GM04503 (cell line): ENCODE measurements at places on chromosomes 4 and X.
A peak's percentile ranks its signal among the peaks of the same experiment; 100 is the strongest.

DNA sequence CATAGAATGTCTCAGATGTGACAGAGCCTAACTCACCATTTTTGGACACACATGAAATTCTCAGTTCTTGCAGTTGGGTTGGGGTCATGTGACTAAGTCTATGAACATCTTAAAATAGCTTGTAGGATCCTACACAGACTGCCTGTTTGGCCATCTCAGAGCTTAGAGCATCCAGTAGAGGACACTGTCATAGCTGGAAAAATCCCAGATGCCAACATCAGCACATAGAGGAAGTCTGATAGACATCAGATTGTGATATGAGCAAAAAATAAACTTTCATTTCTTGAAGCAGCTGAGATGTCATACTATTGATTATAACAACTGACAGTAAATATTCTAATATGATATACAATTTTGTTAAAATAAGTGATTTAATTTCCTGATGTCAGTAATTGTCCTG is 207.1 kb downstream of the TRAM1L1 start:
- DNase-seq, result no peak

DNA sequence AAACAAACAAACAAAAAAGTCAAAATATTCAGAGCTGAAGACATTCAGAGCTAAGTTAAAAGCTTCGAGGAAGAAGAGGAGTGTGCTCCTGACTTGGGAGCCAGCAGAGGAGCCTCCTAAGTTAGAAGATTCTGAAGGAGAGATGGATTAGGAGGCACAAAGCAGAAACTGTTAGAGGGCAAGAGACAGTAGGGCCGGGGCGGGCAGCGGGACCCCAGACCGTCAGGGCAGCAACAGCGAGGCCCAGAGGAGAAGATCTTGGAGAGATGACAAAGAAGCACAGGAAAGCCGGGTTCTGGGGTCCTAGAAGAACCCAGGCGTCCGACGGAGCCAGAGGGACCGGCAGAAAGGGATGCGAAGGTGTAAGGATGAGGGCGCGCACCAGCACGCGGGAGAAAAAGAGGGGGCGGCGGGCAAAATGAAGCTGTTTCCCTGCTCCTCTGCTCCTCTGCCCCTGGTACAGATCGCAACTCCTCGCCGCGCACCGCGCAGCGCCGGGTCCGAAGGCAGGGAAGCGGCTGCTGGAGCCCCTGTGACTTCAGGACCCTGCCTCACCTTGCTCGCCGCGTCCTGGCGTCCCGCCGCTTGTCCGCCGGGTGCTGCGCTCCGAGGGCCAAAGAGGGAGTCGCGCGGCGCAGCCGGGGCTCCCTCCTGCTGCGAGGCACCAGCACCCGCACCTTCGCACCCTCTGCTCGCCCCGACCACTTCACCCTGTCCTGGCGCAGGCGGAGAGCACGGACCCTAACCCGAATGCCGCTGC is 477 bp downstream of the KLHL13 start:
- no peak for DNase-seq

DNA sequence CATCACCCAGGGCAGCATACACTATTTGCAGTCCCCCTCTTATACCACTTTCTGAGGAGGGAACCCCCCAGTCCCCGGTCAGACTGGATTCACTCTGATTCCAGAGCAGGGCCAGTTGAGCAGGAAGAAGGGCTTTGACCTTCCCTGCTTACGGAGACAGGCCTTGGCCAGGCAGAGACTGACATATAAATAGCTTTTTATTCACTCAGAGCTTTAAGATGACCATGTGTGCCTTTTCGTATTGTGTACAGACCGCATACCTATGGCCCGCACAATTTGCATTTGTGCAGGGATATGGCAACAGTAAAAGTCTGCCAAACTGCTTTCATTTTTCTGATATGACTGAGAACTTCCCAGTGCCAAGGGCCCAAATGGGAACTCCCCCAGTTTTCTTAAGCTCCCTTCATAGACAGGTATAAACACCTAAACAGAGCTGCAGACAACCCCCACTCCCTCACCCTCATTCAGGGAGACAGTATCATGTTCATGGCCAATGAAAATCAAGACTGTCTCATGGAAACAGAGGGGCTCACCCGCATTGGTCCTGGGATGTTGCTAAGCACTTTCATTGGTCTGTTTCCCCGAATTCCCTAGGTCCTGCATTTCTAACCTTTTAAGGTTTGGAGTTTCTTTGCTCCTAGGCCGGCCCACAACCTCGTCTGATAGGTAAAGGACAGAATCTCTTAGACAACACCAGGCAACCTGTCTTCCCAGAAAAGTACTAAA is 86.0 kb downstream of the RTL5 start:
- DNase-seq, result no peak

- DNase-seq, result no peak
Measured at GRCh38 chrX:153560000-153560399, 38.9 kb downstream of the CCNQ start.

GRCh38 chr4:39480251-39480650 is 21.4 kb downstream of the LIAS start:
- no peak for DNase-seq

DNA sequence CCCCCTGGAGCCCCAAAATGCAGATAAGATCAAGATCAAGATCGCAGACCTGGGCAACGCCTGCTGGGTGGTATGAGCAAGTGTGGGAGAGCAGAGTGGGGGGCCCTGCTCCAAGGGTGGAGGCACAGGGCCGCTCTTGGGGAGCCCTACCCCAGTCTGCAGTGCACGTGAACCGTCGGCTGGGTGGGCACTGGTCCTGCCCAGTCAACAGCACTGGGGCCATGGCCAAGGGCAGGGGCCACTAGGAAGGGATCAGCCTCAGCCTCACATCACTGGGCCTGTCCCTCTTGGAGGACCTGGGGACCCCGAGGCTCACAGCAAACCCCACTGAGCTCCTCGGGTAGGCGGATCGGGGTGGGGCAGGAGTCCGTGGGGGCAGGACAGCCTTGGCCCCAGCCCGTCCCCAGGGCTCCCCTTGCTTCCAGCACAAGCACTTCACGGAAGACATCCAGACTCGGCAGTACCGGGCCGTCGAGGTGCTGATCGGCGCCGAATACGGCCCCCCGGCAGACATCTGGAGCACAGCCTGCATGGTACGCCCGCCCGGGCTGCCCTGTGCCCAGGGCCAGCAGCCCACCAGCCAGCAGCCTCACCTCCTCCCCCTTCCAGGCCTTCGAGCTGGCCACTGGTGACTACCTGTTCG is 3.6 kb downstream of the SRPK3 start:
- DNase-seq, result no peak

DNA sequence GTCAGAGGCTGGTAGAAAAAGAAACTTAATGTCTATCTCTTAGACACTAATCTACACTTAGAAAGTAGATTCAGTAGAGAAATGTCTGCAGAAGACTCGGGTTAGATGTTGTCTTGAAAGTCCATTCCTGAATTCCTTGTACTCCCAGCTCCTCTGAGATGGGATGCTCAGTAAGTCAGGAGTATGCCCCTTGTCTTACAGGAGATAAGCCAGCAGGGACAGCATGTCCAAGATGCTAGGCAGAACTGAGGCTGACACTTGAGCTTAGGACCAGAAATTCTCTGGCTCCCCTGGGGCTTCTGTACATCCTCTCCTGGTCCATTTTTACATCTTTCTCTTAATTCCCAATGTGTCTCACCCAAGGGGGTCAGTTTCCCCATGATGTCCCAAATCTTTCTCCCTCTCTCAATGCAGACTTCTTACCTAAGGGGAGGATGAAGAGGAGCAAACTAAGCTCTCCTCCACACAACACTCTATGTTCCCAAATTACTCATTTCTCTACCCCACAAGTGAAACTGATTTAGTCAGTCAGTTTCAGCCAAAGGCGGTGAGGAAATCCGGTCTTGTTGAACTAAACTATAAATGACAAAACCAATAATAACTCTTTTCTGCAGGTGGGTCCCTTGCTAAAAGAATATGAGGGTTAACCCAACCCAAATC is 558.2 kb upstream of the DIPK2B start:
- no peak for DNase-seq

GRCh38 chr4:181566490-181566889 is 676.7 kb upstream of the TENM3 start:
- DNase-seq, result no peak

DNA sequence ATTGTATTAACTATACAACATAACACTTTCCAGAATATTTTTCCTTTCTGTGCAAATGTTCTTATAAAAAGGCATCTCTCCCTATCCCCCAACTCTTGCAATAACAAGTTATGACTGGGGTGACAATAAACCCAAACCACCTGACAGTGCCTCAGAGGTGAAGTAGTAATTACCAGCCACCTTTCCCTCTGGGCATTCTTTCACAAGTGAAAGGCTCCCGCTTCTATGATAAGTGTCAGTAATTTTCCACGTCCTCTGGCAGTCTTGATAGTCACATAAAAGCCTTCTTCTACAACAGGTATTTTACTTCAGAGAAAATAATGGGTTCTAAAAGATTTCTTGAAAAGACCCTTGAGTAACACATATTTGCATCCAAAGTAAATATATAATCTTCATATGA is 82.7 kb downstream of the MANBA start:
- no peak for DNase-seq

DNA sequence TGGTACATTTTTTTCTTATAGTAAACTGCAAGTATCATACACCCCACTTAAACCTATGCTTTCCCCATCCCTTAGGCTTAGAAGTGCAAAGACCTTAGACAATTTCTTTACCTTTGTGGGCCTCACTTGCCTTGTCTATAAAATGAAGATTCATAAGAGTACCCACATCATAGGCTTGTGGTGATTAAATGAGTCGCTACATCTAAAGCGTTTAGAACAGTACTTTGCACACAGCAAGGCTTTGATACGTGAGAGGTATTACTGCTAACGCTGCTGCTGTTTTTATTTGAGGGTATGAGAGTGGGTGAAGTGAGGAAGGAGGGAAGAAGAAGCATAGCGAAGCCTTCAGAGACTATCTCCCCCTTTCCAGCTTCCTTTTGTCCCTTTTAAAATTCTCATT is 87.8 kb upstream of the RPS6KA3 start:
- DNase-seq, result no peak

DNA sequence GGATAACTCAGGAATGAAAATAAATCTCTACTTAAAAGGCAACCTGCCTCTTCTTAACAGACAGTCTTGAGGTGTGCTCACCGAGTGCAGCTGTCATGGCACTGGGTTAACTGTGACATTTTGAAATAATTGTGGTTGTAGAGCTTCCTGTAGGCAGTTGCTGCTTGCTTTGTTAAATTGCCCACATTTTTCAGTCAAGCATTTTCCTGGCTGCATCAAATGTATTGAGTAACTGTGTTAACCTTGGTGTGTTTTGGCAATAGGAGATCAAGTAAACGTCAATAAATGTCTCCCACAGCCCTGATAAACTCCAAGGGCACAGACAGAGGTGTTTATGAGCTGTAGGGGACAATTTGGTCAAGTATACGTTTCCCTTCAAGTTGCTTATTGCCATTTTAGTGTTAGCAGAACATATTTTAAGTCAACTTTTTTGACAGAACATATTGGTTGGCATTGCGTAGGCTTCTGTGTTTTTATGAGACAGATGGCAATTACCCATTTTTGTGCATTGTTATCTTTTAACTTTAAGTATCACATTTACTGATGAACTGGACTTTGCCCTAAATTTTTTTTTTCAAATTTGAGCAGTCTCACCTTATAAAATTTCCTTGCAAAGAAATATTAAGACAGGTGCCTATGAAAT is 527.4 kb downstream of the C4orf33 start:
- DNase-seq, result no peak

- DNase-seq, result no peak
Measured at GRCh38 chr4:130183096-130183495, 1087.1 kb downstream of the C4orf33 start.

- no peak for DNase-seq
Measured at GRCh38 chr4:7059662-7060061, 8.2 kb downstream of the GRPEL1 start.

GRCh38 chrX:43627669-43628068 is 28.4 kb upstream of the MAOA start:
- DNase-seq, result no peak

DNA sequence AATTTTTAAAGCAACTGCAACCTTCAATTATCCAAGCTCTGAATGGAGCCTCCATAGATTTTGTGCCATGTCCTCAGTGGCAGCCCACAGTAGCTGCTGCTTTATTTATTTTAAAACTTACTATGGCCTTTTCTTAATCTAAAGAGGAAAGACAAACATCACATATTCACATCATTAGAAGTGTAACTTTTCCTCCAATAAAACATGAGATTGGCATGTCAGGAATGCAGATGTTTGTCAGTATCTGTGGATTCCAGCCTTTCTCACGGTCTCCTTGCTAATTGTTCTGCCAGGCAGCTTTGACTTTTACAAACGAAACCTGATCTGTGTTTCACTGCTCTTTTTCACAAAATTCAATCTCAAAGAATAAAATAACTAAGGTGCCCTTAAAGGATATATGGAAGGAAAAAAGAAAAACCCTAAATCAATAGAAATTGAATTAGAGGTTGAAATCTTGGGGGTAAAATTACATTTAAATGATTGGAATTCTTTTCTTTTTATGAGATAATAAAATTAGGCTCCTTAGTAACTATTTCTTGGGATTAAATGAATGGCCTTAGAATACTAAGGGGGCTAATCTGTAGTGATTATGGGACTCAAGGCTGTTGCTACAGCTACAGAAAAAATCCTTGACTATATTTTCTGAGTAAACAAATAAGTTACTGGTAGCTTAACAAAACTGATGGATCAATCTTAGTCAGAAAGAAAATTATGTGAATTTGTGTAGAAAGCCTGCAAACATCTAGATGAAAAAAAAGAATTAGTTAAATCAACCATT is 151.3 kb downstream of the RTL9 start:
- peak; percentile 16 for DNase-seq

- DNase-seq, result no peak
Measured at GRCh38 chrX:18672008-18672407, at the start of gene RS1. TSS of gene RS1 (minus strand) at chrX:18672108. CDS start at chrX:18672068, 40 bp downstream.

DNA sequence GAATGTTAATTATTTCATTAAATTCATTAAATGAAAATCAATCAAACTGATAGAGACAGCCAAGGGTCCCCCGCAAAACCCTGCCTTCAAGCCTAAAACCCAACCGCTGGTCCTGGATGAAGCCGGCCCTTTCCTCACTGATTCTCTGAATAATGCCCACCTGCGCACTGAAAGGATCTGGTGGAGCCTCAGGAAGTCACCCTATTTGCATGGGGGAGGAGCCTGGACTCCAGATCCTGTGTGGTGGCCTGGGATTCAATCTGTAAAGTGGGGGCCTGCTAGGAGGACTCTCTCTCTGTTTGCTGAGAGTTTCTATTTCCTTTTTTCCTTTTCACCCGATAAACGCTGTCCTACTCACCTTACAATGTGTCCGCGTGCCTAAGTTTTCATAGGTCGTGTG is 97.9 kb upstream of the ADAMTS3 start:
- DNase-seq, result no peak

DNA sequence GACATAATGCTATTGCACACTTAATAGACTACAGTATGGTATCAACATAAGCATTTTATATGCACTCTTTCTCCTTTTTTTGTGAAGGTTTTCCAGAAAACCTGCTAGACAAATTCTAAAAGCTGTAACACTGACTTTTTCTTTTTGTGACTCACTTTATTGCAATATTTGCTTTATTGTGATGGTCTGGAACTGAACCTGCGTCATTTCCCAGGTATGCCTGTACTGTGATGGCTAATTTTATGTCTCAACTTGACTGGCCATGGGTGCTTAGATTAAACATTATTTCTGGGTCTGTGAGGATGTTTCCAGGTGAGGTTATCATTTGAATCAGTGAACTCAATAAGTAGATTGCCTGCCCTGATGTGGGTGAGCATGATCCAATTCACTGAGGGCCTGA is 35.5 kb upstream of the LAMP2 start:
- DNase-seq, result no peak

GRCh38 chr4:99749445-99750391 is 66.9 kb upstream of the DAPP1 start:
- DNase-seq, result no peak

- DNase-seq, result no peak
Measured at GRCh38 chr4:126533146-126533805, 1099.5 kb upstream of the INTU start.

GRCh38 chr4:166078955-166079354 is 205.9 kb downstream of the TLL1 start:
- DNase-seq, result no peak
